ENCODE measurements at places on chromosomes 5 and 9.

GRCh38 chr5:103101079-103101750 is 18.7 kb downstream of the GIN1 start:
- DNase-seq: no peak

GRCh38 chr5:26192486-26192885 is 845.9 kb downstream of the CDH9 start:
- DNase-seq: no peak

GRCh38 chr9:22050924-22051323 is 41.8 kb upstream of the CDKN2B start:
- DNase-seq: no peak

- no peak for DNase-seq
Measured at GRCh38 chr9:136277746-136278145, 26.1 kb downstream of the CCDC187 start.

GRCh38 chr5:170173227-170173626 is 59.6 kb upstream of the C5orf58 start:
- DNase-seq: peak; percentile 19

DNA sequence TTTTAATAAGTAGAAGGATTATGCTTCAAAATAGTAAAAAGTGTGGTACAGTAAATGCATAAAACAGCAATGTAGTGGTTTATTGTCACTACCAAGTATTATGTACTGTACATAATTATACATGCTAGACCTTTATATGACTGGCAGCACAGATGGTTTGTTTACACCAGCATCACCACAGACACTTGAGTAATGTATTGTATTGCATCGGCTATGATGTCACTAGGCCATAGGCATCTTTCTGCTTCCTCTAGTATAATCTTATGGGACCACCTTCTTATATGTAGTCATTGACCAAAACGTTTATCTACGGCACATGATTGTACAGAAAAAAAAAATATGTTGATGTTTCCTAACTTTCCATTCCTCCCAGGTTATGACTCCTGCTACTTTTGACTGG is 31.9 kb upstream of the SSBP2 start:
- DNase-seq: peak; percentile 46

- DNase-seq: no peak
Measured at GRCh38 chr9:17635115-17635890, 56.4 kb downstream of the SH3GL2 start.

- DNase-seq: no peak
Measured at GRCh38 chr9:96519787-96520186, 69.8 kb downstream of the HABP4 start.

DNA sequence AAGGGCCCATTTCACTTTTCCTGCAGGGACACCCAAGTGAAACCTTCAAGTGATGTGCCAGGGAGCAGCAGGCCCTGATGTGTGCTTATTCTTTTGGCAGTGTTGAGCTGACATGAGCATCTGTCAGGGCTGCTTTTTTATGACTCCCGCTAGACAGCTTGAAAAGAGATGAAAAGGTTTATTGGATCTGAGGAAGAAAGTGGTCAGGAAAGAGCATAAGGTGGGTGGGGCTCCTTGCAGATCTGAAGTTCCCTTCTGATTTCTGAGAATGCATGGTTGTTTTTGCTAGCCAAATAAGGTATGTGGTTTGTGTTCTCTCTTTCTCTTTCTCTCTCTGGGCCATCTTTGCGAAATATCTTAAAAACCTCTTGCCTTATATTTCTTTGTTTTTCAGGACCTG is 316.1 kb downstream of the DMRT2 start:
- DNase-seq: no peak

GRCh38 chr9:104986096-104986495 is 58.1 kb upstream of the ABCA1 start:
- DNase-seq: no peak

DNA sequence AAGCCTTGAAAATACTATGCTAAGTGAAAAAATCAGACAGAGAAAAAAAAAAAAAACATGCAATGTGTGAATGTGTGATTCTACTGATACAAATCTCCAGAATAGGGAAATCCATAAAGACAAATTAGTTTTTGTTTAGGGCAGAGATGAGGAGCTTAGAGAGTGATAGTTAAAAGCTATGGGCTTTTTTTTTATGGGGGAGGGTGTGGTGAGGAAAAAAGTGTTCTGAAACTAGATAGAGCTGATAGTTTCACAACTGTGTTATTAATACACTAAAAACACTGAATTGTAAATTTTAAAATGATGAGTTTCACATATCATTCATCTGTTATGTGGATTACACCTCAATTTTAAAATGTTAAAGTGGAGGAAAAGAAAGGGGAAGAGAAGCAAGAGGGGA is 228.3 kb upstream of the ZNF462 start:
- no peak for DNase-seq

DNA sequence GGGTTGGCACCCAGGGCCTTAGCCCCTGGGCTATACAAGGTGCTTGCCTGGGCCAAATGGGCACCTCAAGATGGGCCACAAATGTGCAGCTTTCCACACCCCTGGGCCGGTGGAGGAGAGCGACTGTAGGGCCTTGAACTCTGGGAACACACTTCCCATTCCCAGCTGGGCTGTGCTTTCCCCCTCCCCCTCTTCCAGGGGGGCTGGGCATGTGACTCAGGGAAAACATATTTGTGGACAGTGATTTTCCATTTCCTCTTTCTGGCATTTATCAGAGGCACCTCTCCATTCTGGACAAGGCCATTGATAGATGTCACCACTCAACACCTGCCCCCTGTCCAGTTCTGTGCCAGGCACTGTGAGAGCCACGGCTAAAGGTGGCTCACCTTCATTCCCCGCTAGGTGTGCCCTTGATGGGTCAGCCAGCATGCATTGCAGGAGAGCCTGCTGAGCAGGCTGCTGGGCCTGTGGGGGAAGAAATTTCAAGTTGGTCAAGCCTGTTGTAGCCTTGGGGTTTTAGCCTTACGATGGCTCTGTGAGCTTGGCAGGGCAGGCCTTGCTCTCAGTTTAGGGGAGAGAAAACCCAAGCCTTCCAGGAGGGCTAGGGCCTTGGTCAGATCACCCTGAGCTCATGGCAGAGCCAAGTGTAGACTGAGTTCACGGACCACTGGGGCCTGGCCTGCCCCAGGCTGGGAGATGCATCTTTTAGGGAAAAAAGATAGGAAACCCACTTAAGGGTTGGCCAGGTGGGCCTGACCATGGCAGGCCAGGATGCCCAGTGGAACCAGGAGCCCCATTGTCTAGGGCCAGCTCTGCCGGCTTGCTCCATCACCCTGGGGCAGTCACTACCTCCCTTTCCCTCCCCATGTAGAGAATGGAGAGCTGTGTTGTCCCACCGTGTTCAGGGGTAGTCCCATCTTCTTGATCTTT is 113.9 kb downstream of the DAB2IP start:
- DNase-seq: peak; percentile 74

GRCh38 chr9:135910757-135911156 is 3.4 kb upstream of the CAMSAP1 start:
- no peak for DNase-seq

DNA sequence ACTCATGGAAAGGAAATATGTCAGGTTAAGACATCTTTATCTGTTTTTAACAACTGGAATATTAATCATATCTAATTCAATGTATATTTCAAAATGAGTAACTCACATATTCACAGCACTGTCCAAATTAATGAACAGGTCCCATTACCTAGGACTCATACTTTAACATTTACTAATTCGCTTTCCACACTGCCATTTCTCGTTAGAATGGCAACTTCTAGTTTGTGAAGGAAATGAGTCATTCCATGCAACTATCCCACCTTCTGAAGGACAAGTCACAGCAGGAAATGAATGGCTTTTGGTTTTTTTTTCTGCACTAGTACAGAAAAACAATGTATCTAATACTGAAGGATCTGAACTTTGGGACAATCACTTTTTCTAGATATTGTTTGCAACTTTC is 24.6 kb upstream of the IFNK start:
- DNase-seq: peak; percentile 32

Measured in fibroblast of skin of abdomen (primary cell).